ENCODE measurements at places on chromosomes 7 and 10. TPM values are rescaled to one million over a fixed set of nuclear protein-coding genes. Genes with fewer than 3 reads are reported as not detected.
A peak's percentile ranks its signal among the peaks of the same experiment; 100 is the strongest.

TAS2R41 gene
- not detected for total RNA-seq

DNA sequence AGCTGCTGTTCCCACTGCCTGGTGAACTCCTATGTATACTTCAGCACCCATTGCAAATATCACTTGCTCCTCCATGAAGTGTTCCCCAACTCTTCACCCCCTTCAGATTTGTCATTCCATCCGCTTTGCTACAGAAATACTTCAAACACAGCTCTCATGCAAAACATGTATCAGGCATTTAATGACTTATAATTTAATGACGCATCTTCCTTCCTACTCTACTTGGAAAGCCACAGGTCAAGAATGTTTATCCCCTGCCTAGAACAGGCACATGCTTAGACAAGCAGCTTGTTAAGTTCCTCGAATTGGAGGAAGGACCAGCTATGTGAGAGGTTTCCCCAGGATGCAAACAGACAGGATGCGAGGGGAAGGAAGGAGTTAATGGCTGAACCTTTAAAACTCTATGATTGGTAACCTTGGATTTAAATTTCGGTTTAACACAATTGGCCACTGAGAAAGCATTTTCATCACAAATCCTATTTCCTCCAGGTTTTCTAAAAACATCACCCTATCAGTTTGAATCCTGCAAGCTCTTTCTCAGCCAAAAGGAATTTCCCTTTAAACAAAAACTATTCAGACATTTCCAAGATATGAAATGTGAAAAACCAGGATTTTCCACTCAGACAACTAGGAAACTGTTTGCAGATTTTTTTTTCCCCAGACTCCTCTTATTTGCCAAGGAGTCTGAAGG lies 11.5 kb downstream of the CREB3L2 start:
- H3K27ac ChIP-seq = peak overlapping the region; percentile 92
- peaks cover 65% of the 10 kb centered on the region for H3K4me1 ChIP-seq
- peak; percentile 98 for DNase-seq
- H3K36me3 ChIP-seq = no peaks in the 10 kb centered on the region

DNA sequence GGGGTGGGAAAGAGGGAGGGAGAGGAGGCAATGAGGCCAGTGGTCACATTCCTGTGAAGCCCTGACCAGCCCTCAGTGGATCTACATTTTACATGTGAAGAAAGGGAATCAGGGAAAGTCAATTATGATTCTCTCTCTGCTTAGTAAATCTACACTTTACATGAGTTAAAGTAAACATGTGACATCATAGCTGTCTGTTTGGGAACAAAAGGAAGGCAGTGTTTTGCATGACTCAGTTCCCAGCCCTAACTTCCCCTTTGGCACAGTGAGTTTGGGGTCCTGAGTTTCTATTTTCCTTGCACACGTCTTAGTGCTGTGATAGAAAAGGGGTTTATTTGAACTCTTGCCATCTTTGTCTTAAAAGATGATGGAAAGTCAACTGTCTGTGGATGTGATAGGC lies 615.1 kb downstream of the SDK1 start:
- peak; percentile 58 for DNase-seq
- H3K4me3 ChIP-seq = no peak overlapping the region
- no peaks in the 10 kb centered on the region for H3K36me3 ChIP-seq
- H3K4me1 ChIP-seq = peaks cover 12% of the 10 kb centered on the region
- H3K27me3 ChIP-seq = no peaks in the 10 kb centered on the region

GRCh38 chr10:77609781-77610272 lies 27.8 kb downstream of the KCNMA1 start:
- H3K4me3 ChIP-seq = no peak overlapping the region
- DNase-seq = no peak

DNA sequence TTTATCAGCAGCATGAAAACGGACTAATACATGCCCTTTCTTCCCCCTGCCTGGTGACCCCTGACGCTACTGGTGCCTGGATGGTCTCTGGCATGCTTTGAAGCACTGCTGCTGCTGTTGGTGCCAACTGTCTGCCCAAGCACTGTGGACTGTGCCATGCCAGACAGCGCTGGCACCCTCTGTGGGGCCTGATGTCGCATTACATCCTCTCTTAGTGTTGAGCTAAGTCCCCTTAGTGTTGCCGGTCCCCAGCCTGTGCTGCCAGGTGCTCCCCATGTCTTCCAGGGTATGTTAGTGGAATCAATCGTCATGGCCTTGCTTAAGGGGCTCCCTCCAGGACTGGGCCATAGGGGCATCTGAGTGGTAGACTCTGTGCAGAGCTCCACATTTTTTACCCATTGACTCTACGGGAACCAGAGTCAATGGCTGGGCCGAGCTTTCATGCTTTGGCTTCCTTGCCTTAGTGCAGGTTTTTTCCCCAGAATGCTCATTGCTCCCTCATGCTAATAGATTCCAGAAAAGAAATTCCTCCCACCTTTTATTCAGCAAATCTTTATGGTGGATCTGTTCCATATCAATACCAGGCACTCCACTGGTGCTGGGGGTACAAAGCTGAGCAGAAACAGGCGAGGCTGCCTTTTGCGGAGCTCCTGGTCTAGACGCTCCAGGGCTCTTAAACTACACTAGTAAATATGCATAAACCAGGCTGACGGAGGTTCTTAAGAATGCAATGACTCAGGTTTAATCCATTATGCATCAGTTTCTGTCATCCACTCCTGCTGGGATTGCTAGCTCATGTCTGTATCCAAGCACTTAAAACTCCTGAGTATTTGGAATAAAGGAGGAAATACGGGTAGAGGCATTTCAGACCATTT lies 21.8 kb upstream of the MRC1 start:
- DNase-seq = peak; percentile 97
- H3K4me3 ChIP-seq = peak overlapping the region; percentile 19
- H3K36me3 ChIP-seq = no peaks in the 10 kb centered on the region
- H3K4me1 ChIP-seq = peaks cover 42% of the 10 kb centered on the region
- no peaks in the 10 kb centered on the region for H3K27me3 ChIP-seq
- peak overlapping the region; percentile 87 for H3K27ac ChIP-seq

DNA sequence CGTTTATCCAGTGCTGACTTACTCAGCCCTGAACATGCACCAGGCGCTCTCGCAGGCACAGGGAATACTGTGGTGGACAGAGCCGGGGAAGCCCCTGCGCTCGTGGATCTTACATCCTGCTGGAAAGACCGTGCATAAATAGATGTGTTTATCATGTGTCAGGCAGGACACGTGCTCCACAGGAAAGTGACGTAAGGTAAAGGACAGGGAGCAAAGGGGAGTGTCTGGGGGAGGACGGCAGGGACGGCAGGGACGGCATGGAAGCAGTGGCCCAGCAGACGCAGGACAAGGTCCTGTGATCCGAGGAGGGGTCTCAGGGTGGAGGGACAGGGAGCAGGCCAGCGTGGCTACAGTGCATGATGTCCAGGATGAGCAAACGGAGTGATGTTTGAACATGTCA lies 410.5 kb downstream of the PAXIP1 start:
- H3K27ac ChIP-seq = no peak overlapping the region
- H3K4me3 ChIP-seq = no peak overlapping the region

RBM20 gene
- 1.5 TPM for total RNA-seq

- no peaks in the 10 kb centered on the region for H3K36me3 ChIP-seq
- H3K27ac ChIP-seq = peak overlapping the region; percentile 71
- H3K27me3 ChIP-seq = no peaks in the 10 kb centered on the region
- no peak overlapping the region for H3K4me3 ChIP-seq
These were observed 305.3 kb upstream of the NFE2L3 start for GRCh38 chr7:25846722-25847121.

DNA sequence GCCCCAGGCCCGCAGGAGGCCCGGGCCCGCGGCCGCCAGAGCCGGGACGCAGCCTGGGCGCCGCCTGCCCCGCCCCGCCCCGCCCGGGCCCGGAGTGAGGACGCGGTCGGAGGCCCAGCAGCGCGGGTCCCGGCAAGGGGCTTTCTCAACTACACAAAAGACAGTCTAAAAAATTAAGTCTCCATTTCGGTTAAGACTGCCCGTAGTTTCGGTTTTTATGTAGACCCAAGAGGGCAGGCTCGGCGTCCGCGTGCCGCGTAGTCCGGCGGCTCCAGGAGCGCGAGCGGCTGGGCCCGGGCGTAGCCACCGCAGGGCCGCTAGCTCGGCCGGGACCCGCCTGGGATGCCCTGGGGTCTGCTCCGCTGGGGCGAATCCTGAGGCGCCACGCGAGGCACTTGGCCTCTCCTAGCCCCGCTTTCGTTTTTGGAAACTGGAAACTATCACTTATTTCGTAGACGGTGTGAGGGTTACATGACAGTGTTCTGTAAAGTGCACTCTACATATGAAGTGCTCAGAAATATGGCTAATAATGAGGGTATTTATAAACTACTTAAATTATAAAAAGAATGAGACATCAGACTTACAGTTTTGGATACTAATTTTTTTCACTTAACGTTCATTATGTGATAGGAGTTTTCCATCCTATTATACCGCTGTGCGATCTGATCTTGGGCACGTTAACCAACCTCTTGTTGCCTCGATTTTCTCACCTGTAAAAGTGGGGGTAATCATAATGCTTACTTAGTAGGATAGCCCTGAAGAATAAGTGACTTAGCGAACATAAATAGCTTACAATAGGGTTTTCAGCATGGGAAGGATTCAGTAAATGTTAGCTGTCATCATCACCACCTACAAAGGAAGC lies 573 bp downstream of the BLVRA start:
- H3K27me3 ChIP-seq = no peaks in the 10 kb centered on the region
- H3K4me1 ChIP-seq = peaks cover 13% of the 10 kb centered on the region
- peak; percentile 35 for DNase-seq
- peak overlapping the region; percentile 70 for H3K4me3 ChIP-seq

CUBN gene
- total RNA-seq = 2.7 TPM

HERPUD2 gene
- total RNA-seq = 29.7 TPM

- no peaks in the 10 kb centered on the region for H3K36me3 ChIP-seq
- H3K27me3 ChIP-seq = no peaks in the 10 kb centered on the region
- no peak for DNase-seq
- no peaks in the 10 kb centered on the region for H3K4me1 ChIP-seq
These were observed 85.7 kb downstream of the HOXA1 start for GRCh38 chr7:27010068-27010467.

CPA4 gene
- total RNA-seq = 111 TPM

DNA sequence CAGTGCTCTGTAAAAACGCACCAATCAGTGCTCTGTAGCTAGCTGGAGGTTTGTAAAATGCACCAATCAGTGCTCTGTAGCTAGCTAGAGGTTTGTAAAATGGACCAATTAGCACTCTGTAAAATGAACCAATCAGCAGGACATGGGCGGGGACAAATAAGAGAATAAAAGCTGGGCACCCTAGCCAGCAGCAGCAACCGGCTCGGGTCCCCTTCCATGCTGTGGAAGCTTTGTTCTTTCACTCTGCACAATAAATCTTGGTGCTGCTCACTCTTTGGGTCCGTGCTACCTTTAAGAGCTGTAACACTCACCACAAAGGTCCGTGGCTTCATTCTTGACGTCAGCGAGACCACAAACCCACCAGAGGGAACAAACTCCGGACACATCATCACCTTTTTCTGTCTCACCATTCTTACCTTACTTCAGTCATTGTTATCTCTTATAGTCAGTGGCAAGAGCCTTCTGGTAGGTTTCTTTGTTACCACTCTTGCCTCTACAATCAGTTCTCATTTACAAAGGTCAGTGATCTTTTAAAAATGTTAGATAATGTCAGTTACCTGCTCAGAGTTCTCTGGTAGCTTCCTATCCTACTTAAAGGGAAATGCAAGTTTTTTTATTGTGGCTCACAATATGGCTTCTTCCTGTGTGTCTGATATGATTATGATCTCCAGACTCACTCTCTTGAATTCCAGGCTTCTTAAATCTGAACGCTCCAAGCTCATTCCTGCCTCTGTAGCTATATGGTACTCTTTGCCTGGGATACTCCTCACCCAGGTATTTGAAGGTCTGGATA lies 4.5 kb downstream of the STAM start:
- peaks cover 35% of the 10 kb centered on the region for H3K4me1 ChIP-seq
- no peaks in the 10 kb centered on the region for H3K27me3 ChIP-seq
- H3K36me3 ChIP-seq = peaks cover 4% of the 10 kb centered on the region
- DNase-seq = no peak

FAM241B gene
- total RNA-seq = 4.4 TPM

- peaks cover 2% of the 10 kb centered on the region for H3K36me3 ChIP-seq
- H3K4me1 ChIP-seq = peaks cover 56% of the 10 kb centered on the region
- H3K27me3 ChIP-seq = no peaks in the 10 kb centered on the region
- DNase-seq = peak; percentile 49
These were observed 13.6 kb upstream of the SVIL start for GRCh38 chr10:29648114-29648982.

GRCh38 chr10:127738512-127739424 lies 1.8 kb downstream of the FOXI2 start:
- no peak overlapping the region for H3K4me3 ChIP-seq
- no peaks in the 10 kb centered on the region for H3K4me1 ChIP-seq
- H3K27me3 ChIP-seq = peaks cover 35% of the 10 kb centered on the region
- DNase-seq = no peak

- no peaks in the 10 kb centered on the region for H3K36me3 ChIP-seq
- DNase-seq = no peak
- no peak overlapping the region for H3K4me3 ChIP-seq
- no peak overlapping the region for H3K27ac ChIP-seq
These were observed 19.0 kb upstream of the PDE1C start for GRCh38 chr7:32089256-32089655.

CCL26 gene
- not detected for total RNA-seq

- H3K4me3 ChIP-seq = no peak overlapping the region
- no peaks in the 10 kb centered on the region for H3K27me3 ChIP-seq
- DNase-seq = no peak
- H3K4me1 ChIP-seq = no peaks in the 10 kb centered on the region
- no peaks in the 10 kb centered on the region for H3K36me3 ChIP-seq
- H3K27ac ChIP-seq = no peak overlapping the region
These were observed 80.0 kb downstream of the ZNF716 start for GRCh38 chr7:57529931-57530330.

- peaks cover 12% of the 10 kb centered on the region for H3K4me1 ChIP-seq
- peak overlapping the region; percentile 24 for H3K27ac ChIP-seq
- no peaks in the 10 kb centered on the region for H3K36me3 ChIP-seq
- H3K4me3 ChIP-seq = no peak overlapping the region
These were observed 143.4 kb downstream of the TCF7L2 start for GRCh38 chr10:113093188-113094113.

TRIL gene
- 0.72 TPM for total RNA-seq

- H3K27me3 ChIP-seq = no peaks in the 10 kb centered on the region
- H3K27ac ChIP-seq = no peak overlapping the region
- peaks cover 4% of the 10 kb centered on the region for H3K4me1 ChIP-seq
- no peak for DNase-seq
- peaks cover 11% of the 10 kb centered on the region for H3K36me3 ChIP-seq
- no peak overlapping the region for H3K4me3 ChIP-seq
These were observed 16.3 kb upstream of the CYREN start for GRCh38 chr7:135186841-135187253.

- H3K27me3 ChIP-seq = peaks cover 85% of the 10 kb centered on the region
- no peaks in the 10 kb centered on the region for H3K36me3 ChIP-seq
- H3K27ac ChIP-seq = no peak overlapping the region
- no peak overlapping the region for H3K4me3 ChIP-seq
- no peak for DNase-seq
These were observed 91.4 kb upstream of the PHYHIPL start for GRCh38 chr10:59085054-59085453.

- H3K27ac ChIP-seq = no peak overlapping the region
- no peaks in the 10 kb centered on the region for H3K27me3 ChIP-seq
- H3K4me3 ChIP-seq = no peak overlapping the region
- no peak for DNase-seq
These were observed 250.6 kb downstream of the BBS9 start for GRCh38 chr7:33379891-33380525.

UCN3 gene
- total RNA-seq = not detected

GRCh38 chr7:137611606-137612005 lies 235.2 kb downstream of the DGKI start:
- H3K27ac ChIP-seq = no peak overlapping the region
- no peaks in the 10 kb centered on the region for H3K4me1 ChIP-seq
- DNase-seq = no peak
- H3K36me3 ChIP-seq = no peaks in the 10 kb centered on the region

- H3K27ac ChIP-seq = no peak overlapping the region
- peaks cover 13% of the 10 kb centered on the region for H3K4me1 ChIP-seq
- no peak for DNase-seq
These were observed 8.5 kb upstream of the GLCCI1 start for GRCh38 chr7:7959979-7960670.

GNB2 gene
- 274 TPM for total RNA-seq
